ENCODE measurements at places on chromosomes 7 and 10. TPM values are rescaled to one million over a fixed set of nuclear protein-coding genes. Genes with fewer than 3 reads are reported as not detected.

The SFTPD gene
- total RNA-seq = not detected

The CRYGN gene
- total RNA-seq = 0.11 TPM

The PTF1A gene
- not detected for total RNA-seq

The DYNC1I1 gene
- total RNA-seq = not detected

The GJC3 gene
- 1.1 TPM for total RNA-seq

The EPHB6 gene
- total RNA-seq = 14.7 TPM

The GPC2 gene
- total RNA-seq = 6.1 TPM

The CPVL gene
- not detected for total RNA-seq

The MYH16 gene
- total RNA-seq = not detected

The PTPRE gene
- 23.0 TPM for total RNA-seq

The CSGALNACT2 gene
- total RNA-seq = 19.5 TPM

The LIPK gene
- not detected for total RNA-seq

The BTBD16 gene
- total RNA-seq = not detected

The PPP1R3C gene
- total RNA-seq = 0.71 TPM

GRCh38 chr10:131848741-131849590 lies 51.8 kb upstream of the PPP2R2D start:
- H3K27me3 ChIP-seq = no peaks in the 10 kb centered on the region
- no peaks in the 10 kb centered on the region for H3K4me1 ChIP-seq
- no peak overlapping the region for H3K27ac ChIP-seq
- DNase-seq = no peak
- H3K4me3 ChIP-seq = no peak overlapping the region

DNA sequence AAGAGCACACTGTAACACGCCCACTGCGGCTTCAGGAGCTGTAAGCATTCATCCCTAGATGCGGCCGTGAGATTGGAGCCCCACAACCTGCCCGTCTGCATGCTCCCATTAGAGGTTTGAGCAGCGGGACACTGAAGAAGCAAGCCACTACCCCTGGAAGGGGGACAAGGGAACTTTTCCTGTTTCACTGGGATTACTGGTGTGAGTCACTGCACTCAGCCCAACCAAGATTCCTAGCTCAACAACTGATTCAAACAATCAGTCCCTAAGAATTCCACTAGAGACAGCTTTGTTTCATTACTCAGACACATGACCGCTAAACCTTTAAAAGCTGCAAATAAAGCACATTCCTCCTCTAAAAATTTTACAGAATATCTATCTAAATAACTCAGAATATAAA lies 69.8 kb downstream of the ORC5 start:
- peaks cover 13% of the 10 kb centered on the region for H3K36me3 ChIP-seq
- H3K27ac ChIP-seq = no peak overlapping the region
- no peak for DNase-seq
- no peaks in the 10 kb centered on the region for H3K27me3 ChIP-seq
- H3K4me1 ChIP-seq = peaks cover 14% of the 10 kb centered on the region

GRCh38 chr7:141979568-141979967 lies 6.0 kb upstream of the TAS2R38 start:
- DNase-seq = no peak
- H3K36me3 ChIP-seq = no peaks in the 10 kb centered on the region
- no peak overlapping the region for H3K4me3 ChIP-seq
- H3K4me1 ChIP-seq = peaks cover 10% of the 10 kb centered on the region
- no peaks in the 10 kb centered on the region for H3K27me3 ChIP-seq

DNA sequence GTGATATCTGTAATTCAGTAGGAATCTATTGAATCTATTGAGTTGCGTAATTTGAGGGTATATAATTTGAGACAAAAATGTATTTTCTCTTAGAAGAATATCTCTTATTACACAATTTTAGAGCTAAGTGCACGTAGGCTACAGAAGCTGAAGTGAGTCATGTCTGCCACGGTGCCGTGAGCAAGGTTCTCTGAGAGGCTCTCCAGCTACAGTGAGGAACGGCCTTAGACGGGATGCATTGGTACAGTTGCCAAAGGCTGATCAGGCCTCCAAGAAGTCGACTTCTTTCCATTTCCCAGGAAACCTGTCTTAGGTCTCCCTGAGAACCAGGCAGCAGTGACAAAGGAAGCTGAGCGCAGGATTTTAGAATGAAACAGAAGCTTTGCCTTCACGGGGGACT lies 28.6 kb downstream of the TCERG1L start:
- H3K27me3 ChIP-seq = no peaks in the 10 kb centered on the region
- H3K4me1 ChIP-seq = no peaks in the 10 kb centered on the region
- H3K36me3 ChIP-seq = no peaks in the 10 kb centered on the region
- H3K4me3 ChIP-seq = no peak overlapping the region

- DNase-seq = no peak
- no peak within 1 kb of the TSS for H3K27ac ChIP-seq
- no peak within 1 kb of the TSS for H3K4me3 ChIP-seq
- H3K4me1 ChIP-seq = peaks cover 2% of the 10 kb centered on the region
Measured at GRCh38 chr7:138797715-138798320, at the start of the genes ATP6V0A4 and TMEM213. Gene ATP6V0A4, minus strand, starts transcription at chr7:138798196. Its CDS starts 26,949 bp downstream, at chr7:138771247. Gene TMEM213, plus strand, starts transcription at chr7:138797994. Its CDS starts 111 bp downstream, at chr7:138798105.

GRCh38 chr10:97572214-97572989 lies at the start of gene ANKRD2:
Gene ANKRD2, plus strand, starts transcription at chr10:97572779. Its CDS starts 10 bp downstream, at chr10:97572789.
- no peak within 1 kb of the TSS for H3K4me3 ChIP-seq
- no peaks in the 10 kb centered on the region for H3K4me1 ChIP-seq
- no peaks in the 10 kb centered on the region for H3K36me3 ChIP-seq
- no peak within 1 kb of the TSS for H3K27ac ChIP-seq

- no peak for DNase-seq
- H3K36me3 ChIP-seq = no peaks in the 10 kb centered on the region
- H3K4me3 ChIP-seq = no peak overlapping the region
- H3K4me1 ChIP-seq = no peaks in the 10 kb centered on the region
- H3K27ac ChIP-seq = no peak overlapping the region
- H3K27me3 ChIP-seq = no peaks in the 10 kb centered on the region
Measured at GRCh38 chr7:5610500-5611186, 170.8 kb downstream of the RNF216 start.

DNA sequence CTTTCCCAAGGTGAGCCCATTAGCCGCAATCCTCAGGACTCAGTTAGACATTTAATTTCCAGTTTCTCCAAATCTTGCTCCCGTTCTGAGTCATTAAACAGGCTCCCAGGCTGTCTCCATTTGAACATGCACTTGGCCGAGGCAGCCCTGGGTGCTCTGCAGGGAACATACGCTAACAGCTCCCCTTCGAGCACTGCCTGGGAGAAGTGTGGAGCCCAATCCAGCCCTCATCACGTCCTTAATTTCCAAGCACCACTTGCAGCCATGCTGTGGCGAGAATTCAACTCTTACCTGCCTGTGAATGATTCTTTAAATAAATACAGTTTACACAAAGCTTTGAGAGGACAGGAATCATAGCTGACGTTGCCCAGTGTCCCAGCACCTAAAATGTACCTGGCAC lies 218.2 kb downstream of the CCSER2 start:
- no peak for DNase-seq
- H3K36me3 ChIP-seq = no peaks in the 10 kb centered on the region
- H3K4me1 ChIP-seq = no peaks in the 10 kb centered on the region
- H3K27ac ChIP-seq = no peak overlapping the region
- H3K4me3 ChIP-seq = no peak overlapping the region

- no peak overlapping the region for H3K4me3 ChIP-seq
- DNase-seq = no peak
- H3K27ac ChIP-seq = no peak overlapping the region
- no peaks in the 10 kb centered on the region for H3K4me1 ChIP-seq
- no peaks in the 10 kb centered on the region for H3K36me3 ChIP-seq
Measured at GRCh38 chr10:84743483-84743882, 415.1 kb downstream of the CCSER2 start.

DNA sequence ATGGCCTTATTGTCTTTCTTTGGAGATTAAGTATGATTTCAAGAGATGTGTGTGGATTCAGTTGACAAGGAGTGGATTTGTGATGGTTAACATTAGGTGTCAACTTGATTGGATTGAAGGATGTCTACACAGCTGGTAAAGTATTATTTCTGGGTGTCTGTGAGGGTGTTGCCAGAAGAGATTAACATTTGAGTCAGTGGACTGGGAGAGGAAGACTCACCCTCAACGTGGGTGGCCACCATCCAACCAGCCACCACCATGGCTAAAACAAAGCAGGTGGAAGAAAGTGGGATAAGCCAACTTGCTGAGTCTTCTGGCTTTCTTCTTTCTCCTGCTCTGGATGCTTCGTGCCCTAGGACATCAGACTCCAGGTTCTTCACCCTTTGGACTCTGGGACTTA lies 76.1 kb downstream of the GPR37 start:
- H3K4me3 ChIP-seq = no peak overlapping the region
- no peaks in the 10 kb centered on the region for H3K36me3 ChIP-seq
- H3K4me1 ChIP-seq = no peaks in the 10 kb centered on the region
- DNase-seq = no peak

- DNase-seq = no peak
- peak overlapping the region; percentile 53 for H3K27ac ChIP-seq
- H3K36me3 ChIP-seq = peaks cover 52% of the 10 kb centered on the region
- H3K27me3 ChIP-seq = no peaks in the 10 kb centered on the region
Measured at GRCh38 chr10:91974960-91975359, 51.4 kb downstream of the BTAF1 start.

DNA sequence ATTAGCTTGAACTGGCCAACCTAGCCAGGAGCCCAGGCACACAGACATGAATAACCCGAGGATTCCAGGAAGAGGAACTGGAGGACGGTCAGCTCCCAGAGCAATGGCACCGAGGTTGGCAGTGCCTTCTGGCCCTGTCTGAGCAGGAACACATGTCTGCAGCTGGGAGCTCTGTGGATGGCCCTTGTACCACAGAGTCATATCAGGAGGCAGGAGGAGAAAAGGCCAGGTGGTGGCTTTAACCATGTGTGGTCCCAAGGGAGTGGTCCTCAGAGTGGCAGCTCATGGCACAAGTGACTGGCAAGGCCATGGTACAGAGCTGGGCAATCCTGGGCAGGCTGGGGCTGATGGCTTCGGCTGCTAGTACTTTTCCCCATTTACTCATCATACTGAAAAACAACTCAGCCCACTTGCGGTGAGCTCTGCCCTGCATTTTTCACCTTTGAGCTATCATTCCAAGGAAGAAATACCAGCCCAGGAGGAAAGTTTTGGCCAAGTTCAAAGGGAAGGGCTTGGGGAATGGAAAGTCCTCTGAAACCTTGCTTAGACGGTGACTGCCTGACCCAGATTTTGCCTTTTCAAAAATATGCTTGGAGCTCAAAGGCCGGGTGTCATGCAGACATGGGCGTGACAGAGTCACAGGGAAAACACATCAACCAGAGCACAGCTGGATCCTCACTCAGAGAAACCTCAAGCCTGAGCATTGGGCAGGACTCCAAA lies 25.7 kb upstream of the LOXL4 start:
- H3K4me3 ChIP-seq = no peak overlapping the region
- no peaks in the 10 kb centered on the region for H3K4me1 ChIP-seq
- H3K27ac ChIP-seq = no peak overlapping the region
- peaks cover 8% of the 10 kb centered on the region for H3K27me3 ChIP-seq

DNA sequence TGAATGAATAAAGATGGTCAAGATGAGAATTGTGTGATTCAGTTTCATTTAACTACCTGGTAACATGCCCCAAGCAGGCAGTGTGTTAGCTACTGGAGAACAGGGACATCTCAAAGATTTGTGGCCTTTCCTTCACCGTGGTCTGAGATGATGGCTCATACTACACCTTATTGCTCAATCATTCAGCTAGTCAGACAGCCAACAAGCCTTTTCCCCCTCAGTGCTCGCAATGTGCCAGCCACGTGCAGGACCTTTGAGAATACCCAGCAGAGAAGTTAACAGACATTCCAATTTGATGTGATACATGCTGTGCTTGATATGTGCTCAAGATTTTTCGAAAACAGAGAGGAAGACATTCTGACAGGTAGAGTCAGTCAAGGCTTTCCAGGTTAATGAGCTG lies 562.8 kb downstream of the SUGCT start:
- H3K36me3 ChIP-seq = no peaks in the 10 kb centered on the region
- H3K27me3 ChIP-seq = no peaks in the 10 kb centered on the region
- H3K4me3 ChIP-seq = no peak overlapping the region
- DNase-seq = no peak

- no peak overlapping the region for H3K27ac ChIP-seq
- H3K27me3 ChIP-seq = no peaks in the 10 kb centered on the region
- H3K36me3 ChIP-seq = peaks cover 4% of the 10 kb centered on the region
- no peak for DNase-seq
Measured at GRCh38 chr7:26363465-26363864, 71.8 kb downstream of the SNX10 start.

GRCh38 chr7:74722153-74722552 lies 51.7 kb upstream of the NCF1 start:
- H3K4me3 ChIP-seq = no peak overlapping the region
- peaks cover 9% of the 10 kb centered on the region for H3K4me1 ChIP-seq
- no peak overlapping the region for H3K27ac ChIP-seq

DNA sequence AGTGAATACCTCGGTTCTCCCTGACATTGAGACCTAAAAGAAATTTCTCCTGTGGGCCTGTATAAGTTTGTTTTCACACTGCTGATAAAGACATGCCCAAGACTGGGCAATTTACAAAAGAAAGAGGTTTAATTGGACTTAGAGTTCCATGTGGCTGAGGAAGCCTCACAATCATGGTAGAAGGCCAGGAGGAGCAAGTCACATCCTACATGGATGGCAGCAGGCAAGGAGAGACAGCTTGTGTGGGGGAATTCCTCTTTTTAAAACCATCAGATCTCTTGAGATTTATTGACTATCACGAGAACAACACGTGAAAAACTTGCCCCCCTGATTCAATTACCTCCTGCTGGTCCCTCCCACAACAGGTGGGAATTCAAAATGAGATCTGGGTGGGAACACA lies 6.7 kb downstream of the TMEM72 start:
- peaks cover 14% of the 10 kb centered on the region for H3K4me1 ChIP-seq
- no peaks in the 10 kb centered on the region for H3K36me3 ChIP-seq
- no peaks in the 10 kb centered on the region for H3K27me3 ChIP-seq
- no peak overlapping the region for H3K27ac ChIP-seq

DNA sequence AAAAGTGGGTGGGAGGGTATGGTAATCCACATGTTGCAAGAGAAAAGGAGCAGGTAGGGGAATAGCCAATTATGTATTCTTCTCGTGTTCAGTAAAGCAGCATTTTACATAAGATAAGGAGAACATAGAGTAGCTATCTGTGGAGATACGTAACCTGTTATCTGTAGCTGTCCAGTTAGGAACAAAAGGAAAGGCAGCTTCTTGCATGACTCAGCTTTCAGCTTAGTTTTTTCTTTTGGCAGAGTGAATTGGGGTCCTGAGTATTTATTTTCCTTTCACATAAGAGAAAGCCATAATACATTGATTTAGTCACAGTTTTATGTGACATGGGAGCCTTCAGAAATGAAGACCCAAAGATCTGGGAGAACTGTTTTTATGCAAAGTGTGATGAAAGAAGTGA lies 116.7 kb upstream of the IMMP2L start:
- H3K27me3 ChIP-seq = peaks cover 4% of the 10 kb centered on the region
- H3K27ac ChIP-seq = no peak overlapping the region
- H3K4me3 ChIP-seq = no peak overlapping the region
- DNase-seq = no peak
- no peaks in the 10 kb centered on the region for H3K36me3 ChIP-seq
- no peaks in the 10 kb centered on the region for H3K4me1 ChIP-seq

Measured in activated CD4-positive, alpha-beta T cell treated with anti-CD3 and anti-CD28 coated beads for 36 hours (primary cell).